ENCODE measurements at places on chromosomes 5 and 9.
A peak's percentile ranks its signal among the peaks of the same experiment; 100 is the strongest.

DNA sequence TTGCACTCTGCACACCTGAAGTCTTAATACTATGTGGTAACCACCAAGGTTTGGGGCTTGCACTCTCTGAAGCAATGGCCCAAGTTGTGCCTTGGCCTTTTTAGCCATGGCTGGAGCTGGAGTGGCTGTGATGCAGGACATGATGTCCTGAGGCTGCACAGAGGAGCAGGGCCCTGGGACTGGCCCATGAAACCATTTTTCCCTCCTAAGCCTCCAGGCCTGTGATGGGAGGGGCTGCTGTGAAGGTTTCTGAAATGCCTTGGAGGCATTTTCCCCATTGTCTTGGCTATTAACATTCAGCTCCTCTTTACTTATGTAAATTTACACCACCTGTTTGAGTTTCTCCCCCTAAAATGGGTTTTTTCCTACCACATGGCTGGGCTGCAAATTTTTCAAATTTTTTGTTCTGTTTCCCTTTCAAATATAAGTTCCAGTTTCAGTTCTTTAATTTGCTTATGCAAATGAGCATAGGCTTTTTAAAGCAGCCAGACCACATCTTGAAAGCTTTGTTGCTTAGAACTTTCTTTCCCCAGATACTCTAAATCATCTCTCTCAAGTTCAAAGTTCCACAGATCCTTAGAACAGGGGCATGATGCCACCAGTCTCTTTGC is 237.4 kb upstream of the DMAC1 start:
- DNase-seq: no peak

GRCh38 chr5:15452781-15453180 is 47.2 kb upstream of the FBXL7 start:
- no peak for DNase-seq

DNA sequence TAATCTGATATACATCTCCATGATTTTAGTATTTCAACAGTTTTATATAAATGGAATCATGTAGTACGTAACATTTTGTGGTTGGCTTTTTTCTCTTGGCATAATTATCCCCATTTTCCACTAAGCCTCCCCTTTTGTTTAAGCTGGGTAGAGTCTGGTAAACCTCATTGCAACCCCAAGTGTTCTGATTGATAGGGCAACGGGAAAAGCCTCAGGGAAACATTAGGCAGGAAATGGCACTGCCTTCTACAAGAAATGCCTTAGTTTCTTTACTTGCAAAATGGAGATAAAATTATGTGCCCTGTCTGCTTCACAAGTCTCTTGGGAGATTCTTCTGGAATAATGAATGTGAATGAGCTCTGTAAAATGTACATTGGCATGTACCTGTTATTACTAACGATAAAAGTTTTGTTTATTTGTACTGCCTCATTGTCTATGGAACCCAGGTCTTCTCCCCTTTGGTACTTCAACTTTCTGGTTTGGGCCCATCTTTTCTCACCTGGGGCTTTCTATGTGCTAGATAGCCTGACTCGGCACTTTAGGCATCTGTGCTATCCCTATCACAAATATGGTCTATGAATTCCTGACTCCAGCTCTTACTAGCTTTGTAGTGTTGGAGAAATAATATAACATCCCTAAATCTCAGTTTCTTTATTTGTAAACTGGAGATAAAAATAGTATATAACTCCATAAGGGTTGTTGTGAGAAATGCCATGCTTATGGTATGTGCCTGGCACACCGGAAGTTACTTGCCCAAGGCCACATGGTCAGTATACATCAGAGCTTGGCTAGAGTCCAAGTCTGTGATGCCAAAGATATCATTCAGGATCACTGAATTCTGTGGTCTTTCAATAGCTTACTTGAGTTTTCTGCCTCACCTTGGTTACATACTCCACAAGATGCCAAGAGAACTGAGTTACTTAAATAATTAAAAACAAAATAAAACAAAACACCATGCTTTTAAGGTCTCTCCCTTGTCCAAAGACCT is 48.2 kb upstream of the ZNF169 start:
- DNase-seq: no peak

- no peak for DNase-seq
Observed at GRCh38 chr5:81046041-81046440, 85.9 kb downstream of the RASGRF2 start.

GRCh38 chr5:9573796-9574195 is 27.9 kb upstream of the SEMA5A start:
- no peak for DNase-seq

DNA sequence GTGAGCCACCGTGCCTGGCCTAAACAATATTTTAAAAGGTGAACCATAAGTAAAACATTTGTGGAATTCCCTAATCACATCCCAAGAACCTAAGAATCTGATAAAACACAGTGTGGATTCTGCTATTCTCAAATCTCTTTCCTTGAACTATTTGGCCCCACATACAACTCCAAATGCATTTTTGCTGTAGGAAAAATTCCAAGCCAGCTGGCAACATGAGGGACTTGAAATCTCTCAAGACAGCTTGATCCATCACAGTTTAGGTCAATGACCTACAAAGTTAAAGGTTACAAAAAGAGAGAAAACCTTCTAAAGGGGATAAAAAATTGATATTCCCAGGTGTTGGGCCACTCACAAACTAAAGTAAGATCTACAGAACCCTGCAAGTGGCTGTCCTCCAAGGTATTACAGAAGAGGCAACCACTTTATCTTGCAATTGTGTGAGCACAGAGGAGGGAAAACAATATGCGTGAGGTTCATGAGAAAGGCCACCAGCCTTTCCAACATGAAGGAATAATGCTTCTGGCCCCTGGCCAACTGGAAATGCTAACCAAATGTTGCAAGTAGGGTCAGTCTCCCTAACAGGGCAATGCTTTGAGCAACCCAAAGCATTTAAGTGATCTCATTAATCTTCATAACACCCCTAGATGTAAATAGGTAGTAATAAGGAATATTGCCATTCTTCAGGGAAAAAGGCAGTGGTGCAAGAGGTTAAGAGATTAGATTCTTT is 221.4 kb downstream of the SEMA5A start:
- no peak for DNase-seq

GRCh38 chr5:144183254-144183889 is 12.7 kb downstream of the KCTD16 start:
- no peak for DNase-seq

DNA sequence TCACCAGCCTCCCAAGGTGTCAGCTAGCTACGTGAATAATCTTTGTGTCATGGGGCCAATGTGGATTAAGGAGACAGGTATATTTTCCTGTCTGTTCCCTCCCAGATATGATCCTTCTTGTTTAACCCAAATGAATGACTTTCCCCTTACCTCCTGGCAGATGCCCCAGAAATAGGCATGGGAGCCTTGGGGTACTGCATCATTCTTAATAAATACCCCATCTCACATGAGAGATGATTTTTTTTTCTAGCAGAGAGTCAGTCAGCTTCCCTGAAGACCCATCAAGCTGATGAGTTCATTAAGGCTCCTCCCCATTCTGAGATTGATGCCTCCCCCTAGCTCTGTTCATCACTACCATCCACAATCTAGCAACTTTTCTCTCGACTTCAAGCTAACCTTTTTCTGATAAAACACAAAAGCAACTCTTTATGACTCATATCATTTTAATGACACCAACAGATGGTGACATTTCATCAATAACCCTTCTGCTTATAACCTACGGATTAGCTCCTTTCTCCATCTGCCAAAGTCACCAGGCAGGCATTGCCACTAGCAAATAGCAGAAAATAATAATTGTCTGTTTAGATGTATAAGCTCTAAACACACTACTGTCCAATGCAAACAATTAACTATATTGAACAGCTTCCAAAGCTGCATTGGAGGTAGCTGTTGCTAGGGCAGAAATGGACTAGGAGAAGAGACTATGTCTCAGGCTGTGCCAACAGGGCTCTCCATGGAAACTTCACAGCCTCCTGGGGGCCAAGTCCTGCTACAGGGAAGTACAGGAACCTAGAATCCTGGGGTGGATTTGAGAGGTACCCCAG is 143.7 kb downstream of the ACER2 start:
- no peak for DNase-seq

DNA sequence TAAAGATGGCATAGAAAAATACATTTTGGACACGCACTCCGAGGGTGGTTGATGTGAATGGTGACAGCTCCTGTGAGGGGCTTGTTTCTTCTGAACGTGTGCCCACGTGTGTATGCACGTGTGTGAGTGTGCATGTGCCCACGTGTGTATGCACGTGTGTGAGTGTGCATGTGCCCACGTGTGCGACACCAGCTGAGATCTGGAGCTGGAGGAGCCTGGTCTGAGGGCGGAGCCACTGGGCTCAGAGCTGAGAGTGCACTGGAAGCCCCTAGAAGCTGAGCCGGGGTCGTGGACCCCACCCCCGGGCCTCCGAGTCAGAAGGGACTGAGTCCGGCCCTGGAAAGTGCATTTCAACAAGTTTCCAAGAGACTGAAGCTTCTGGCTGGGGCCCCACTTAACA is 282.5 kb upstream of the IRX4 start:
- no peak for DNase-seq

DNA sequence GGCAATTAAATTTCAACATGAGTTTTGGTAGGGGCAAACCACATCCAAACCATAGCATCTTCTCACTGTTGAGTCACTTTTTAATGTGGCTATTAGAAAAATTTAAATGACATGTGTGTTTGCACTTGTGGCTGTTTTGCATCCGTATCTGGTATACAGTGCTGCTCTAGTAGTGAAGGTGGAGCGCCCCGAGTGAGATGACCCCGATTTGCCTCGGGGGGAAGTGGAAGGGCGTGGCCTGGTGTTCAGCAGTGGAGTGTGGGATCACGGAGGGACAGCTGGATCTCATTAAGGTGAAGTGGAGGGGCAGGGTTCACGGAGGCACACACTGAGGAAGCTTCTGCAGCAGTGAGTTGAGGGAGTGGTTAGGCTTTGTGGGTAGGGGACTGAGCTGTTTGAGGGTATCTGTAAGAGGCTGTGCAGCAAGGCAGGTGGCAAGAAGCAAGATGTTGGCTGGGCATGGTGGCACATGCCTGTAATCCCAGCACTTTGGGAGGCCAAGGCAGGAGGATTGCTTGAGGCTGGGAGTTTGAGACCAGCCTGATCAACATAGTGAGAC is 6.2 kb upstream of the GMCL2 start:
- no peak for DNase-seq

GRCh38 chr5:757931-758697 is 26.4 kb downstream of the ZDHHC11B start:
- DNase-seq: no peak

DNA sequence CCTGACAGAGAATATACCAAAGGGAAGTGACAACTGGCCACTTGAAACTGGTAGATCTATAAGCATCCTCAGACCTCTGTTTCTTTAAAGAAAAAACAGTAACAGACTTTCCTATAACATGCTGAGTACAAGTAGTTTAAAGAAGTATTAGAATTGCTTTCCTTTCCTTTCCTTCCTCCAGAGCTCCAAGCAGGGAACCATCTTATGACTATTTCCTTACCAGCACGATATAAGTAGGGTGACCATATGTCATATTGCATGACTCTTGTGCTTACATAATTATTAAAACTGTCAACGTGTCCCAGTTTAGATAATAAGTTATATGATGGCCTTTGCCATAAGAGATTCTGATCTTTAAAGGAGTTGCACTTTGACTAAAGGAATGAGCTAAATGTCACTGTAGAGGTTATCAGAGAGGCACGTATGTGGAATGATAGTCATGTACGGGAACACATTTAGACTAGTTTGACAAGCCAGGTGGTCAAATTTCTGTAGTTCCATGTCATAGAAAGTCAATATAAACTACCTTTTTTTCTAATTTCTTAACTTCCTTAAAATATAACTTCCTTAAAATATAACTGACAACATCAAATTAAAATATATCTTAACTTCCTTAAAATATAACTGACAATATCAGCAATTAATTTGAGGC is 212.7 kb upstream of the CD180 start:
- no peak for DNase-seq

DNA sequence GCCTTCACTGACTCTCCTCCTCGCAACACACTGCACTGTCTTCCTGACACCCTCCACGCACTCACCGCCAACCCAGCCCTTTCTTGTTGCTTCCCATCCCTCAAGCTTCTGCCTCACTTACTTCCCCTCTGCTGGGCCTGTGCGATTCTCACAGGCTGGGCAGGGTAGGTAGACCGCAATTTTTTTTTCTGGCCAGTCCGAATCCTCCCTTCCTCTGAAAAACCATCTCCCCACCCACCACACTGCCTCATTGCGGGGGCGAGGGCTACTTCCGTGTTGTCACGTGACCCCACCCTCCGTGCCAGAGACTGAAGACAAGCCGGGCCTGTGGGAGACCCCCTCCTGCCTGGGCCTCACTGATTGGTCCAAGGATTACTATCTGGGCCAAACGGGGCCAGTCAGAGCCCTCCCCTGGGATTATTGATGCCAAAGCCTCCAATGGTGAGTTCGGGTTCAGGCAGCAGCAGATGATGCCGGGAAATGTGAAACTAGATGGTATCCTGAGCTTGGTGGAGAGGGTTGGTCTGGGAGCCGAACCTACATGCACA is 73.1 kb downstream of the STK10 start:
- peak; percentile 76 for DNase-seq

- no peak for DNase-seq
Observed at GRCh38 chr5:115194676-115195075, 25.0 kb upstream of the TRIM36 start.

DNA sequence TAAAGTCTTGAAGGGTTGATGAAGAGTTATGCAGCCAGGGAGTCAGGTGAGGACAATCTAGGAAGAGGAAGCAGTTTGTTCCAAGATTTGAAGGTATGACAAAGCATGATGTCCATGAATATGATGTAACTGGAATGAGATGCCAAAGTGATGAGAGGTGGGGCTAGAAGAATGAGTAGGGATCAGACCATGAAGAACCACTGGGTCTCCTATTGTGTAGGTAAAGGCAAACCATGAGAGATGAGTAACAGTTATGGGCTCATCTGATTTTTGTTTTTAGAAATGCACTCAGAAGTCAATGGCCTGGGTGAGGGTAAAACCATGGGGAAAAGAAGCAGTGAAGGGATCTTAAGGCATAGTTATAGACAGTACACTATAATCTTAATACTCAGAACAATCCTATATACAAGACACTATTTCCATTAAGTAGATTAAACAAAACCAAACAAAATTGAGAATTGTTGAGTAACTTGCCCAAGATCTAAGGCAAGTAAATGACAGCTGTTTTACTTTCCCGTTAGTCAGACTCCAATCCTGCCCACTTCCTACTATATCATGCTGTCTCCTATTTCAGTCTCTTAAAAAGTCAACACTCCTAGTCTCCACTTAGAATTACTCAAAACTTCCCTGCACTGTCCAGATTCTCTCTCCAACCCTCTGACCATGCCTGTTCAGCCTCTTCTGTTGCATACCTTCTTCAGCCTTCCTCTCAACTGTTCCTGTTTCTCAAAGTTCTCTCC is 393.8 kb upstream of the MEF2C start:
- DNase-seq: no peak

- no peak for DNase-seq
Observed at GRCh38 chr9:94144394-94144793, 60.1 kb downstream of the PTPDC1 start.
